Activated CD8-positive, alpha-beta memory T cell treated with anti-CD3 and anti-CD28 coated beads for 4 hours (primary cell): ENCODE measurements at places on chromosomes 1 and 21.

DNA sequence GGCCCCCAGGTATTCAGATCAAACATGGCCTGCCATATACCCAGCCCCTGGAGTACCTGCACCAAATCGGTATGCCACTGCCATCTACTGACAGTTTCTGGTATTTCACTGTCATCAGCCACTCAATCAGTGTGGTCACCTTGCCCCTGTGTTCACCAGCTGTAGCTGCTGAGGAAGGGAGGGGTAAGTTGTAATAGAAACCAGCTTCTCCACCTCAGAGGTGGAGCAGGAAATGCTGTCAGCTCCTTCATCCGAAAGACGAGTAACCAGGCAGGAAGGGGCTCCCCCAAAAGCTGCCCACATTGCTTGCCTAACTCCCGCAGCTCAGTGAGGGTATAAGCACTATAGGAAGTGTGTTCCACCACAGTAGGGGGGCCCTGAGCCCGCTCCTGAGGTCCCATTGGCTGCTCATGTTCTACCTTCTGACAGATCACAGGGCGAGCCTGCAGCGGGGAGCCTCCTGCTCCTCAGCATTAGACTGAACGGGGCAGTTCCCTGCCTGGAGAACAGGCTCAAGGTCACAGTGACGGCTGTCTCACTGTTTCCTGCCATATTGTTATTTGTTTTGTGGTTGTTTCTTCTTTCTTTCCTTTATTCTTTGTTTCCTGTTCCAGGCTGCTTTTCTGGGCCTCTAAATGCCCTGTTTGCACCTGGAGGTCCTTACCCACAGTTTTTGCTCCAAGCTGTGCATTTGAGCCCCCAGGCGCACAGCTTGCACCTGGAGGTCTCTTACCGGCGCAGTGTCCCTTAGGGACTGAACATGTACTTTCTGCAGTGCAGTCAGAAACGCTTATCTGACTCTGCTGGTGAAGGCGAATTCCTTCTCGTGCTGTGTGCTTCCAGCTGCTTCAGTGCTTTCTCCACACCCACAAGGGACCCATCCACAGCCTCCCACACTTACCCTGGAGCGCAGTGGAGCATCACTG, 1638.3 kb downstream of the MRPL39 start:
- DNase-seq: peak; percentile 38

DNA sequence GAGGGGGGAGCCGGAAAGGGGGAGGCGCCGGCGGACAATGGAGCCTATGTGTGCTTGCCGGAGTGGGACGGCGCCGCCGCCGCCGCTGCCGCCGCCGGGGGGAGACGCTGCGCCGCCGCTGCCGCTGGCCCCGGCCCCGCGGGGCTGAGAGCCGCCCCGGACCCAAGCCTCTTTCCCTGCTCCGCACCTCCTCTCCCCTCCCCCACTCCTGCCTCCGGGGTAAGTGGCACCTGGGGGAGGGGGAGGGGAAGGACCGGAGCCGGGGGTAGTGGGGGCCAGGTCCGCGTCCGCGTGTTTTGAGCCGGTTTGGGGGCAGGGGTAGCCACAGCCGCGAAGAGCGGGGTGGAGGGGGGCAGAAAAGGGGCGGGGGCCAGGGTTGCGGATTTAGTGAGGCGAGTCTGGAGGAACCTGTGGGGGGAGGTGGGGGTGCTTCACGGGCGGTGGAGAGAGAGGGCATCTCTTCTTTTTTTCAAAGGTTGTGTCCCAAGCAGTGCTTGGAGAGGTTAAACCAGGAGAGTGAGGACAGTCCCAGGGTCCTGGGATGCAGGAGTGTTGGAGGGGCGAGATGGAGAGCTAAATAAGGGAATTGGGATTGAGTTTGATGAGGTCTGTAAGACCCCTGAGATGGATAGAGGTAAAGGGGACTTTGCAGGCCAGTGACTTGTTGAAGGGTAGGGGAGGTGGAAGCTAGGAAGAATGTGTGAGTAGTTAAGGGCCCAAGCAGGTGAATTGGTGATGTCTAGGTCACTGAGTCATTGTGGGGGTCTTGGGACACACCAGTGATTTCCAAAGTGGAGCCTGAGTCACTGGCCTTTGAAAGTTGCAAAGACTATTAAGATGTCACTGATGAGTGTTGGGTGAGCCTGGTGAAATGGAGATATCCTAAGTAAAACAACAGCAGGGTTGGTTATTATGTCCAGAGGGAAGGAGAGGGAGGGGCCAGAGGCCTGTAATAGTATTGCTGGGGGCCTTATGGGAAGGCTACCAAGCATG, 59.1 kb downstream of the BCL9 start:
- no peak for DNase-seq

GRCh38 chr1:118116909-118117308, 68.1 kb downstream of the SPAG17 start:
- DNase-seq: no peak

DNA sequence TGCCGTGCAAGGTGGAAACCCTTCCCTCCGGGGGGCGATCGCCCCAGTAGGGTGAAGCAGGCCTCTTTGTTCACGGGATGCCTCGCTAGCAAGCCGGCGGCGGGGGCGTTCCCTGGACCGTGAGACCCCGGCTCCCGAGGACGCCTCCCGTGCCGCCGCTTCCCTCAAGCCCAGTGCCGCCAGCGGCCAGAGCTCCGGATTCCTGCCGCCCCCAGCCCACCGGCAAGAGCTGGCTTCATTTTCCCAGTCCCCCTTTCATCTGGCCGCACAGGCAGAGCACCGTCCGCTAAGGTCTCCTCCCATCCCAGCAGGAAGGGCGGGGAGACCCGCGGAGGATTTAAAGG, 16.3 kb downstream of the IER5 start:
- DNase-seq: no peak

DNA sequence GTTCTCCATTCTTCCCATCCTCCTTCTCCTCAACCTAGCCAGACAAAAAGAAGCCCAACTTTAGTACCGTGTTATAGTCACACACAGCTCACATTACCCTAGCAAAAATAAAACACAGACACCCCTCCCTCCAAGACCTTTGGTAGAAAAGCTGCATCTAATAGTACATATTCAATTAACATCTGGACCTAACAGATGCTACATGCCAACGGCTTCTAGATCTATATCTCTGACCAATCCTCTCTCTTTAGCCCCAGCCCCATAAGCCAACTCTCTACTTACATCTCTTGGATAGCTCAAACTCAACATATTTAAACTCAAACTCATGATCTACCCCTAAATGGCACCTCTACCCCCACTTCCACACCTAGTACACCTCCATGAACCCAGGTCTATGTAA, 233.1 kb downstream of the KCNH1 start:
- DNase-seq: no peak

DNA sequence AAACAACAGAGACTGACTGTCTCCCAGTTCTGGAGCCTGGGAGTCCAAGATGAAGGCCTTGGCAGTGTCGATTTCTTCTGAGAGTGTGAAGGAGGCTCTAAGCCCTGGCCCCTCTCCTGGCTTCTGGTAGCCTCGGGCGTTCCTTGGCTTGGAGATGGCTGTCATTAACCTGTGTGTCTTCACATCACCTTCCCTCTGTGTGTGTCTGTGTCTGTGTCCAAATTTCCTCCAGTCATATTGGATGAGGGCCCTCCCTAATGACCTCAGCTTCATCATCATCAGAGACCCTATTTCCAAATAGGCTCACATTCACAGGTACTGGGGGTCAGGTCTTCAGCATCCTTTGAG, 138.3 kb downstream of the TOMM20 start:
- no peak for DNase-seq

DNA sequence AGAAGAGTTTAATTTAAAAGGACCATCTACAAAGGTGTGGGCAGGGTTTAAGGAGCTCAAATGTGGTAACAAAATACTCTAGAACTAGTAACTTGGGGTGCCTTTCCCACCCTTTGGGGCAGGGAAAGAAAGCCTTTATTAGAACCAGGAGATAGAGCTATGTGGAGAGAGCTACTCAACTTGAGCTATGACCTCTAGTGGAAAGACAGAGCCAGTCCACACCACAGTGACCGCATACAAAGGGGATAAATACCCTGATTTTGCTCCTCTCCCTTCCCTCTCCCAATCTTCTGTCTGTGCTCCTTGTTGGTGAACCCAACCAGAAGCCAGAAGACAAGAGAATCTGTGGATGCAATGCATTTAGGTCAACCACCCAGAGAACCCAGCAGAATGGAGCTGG, 54.4 kb upstream of the JAK1 start:
- DNase-seq: no peak

DNA sequence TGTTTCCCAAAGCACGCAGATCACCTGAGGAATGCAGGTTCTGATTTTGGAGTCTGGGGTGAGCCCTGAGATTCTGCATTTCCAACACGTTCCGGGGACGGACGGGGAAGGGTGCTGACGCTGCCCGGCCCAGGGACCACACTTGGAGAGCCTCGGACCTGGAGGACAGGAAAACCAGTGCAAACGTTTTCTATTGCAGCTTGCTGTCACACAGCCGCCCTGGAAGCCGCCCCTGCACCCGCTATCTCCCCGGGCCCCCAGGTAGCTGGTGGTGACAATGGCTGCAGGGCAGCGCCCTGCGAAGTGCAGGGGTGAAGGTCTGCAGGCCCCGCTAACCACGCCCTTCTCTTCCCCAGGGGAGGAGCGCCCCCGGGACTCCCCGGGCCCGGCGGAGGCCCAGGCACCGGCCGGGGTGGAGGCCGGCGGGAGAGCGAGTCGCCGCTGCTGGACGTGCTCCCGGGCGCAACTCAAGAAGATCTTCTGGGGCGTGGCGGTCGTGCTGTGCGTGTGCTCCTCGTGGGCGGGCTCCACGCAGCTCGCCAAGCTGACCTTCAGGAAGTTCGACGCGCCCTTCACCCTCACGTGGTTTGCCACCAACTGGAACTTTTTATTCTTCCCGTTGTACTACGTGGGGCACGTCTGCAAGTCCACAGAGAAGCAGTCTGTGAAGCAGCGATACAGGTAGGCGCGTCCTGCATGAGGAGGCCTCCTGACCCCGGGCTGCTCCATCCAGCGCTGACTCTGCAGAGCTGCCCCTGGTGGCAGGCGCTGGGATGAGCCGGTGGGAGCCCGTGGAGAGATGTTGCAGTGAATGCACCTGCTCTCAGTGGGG, 142.0 kb upstream of the COA6 start:
- no peak for DNase-seq

DNA sequence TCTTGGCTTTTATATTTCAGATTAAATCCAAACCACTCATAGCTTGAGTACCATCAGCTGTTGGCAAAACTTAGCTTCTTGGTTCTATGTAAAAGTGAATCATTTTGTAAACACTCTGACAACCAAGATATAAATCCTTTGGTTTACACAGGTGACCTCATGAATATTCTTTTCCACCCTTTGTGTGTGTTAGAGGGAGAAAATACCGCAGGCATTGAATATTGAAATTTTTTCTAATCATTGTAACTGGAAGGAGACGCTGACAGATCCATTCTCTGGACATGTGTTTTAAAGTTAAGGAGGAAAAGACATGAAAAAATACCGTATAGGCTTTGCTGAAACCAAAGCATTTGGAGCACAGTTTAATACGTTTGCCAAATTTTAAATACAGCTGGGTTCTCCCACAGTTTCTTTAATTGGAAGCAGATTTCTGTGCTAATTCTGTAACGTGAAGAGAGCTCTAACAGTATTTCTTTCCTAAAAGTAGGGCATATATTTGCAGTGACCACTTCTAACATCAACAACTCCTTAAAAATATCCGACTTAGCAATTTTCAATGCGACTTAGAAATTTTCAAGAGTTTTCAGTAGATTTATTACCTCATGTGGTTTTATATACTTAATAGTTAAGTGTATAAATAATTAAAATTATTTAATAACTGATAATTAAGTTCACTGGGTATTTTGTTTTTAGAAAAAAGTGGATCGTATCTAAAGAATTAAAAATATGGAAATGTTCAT, 388.2 kb downstream of the USP25 start:
- no peak for DNase-seq

GRCh38 chr21:31326522-31327242, 17.4 kb downstream of the TIAM1 start:
- DNase-seq: peak; percentile 41

- no peak for DNase-seq
Measured at GRCh38 chr1:27267153-27267552, 32.7 kb downstream of the WDTC1 start.

- DNase-seq: no peak
Measured at GRCh38 chr1:75522389-75522788, 88.5 kb downstream of the SLC44A5 start.

- DNase-seq: no peak
Measured at GRCh38 chr1:77394166-77394565, 112.3 kb downstream of the AK5 start.

DNA sequence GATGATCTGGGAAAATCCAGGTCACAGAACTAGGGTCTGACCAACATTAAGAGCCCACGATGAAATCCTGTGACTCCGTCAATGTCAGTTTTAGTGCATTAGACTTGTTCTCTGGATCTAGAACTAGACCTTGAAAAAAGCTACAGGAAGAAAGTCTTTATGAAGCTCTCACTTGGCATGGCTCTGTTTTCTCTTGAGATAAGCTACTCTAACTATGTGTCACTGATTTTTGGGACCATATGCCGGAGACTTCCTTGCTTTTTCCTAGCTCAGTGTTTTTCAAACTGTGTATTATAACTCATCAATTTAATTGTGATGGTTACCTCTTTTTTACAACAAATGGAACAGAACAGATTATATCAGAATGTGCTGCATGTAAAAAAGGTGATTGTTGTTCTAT, 379.7 kb upstream of the DAB1 start:
- DNase-seq: no peak

DNA sequence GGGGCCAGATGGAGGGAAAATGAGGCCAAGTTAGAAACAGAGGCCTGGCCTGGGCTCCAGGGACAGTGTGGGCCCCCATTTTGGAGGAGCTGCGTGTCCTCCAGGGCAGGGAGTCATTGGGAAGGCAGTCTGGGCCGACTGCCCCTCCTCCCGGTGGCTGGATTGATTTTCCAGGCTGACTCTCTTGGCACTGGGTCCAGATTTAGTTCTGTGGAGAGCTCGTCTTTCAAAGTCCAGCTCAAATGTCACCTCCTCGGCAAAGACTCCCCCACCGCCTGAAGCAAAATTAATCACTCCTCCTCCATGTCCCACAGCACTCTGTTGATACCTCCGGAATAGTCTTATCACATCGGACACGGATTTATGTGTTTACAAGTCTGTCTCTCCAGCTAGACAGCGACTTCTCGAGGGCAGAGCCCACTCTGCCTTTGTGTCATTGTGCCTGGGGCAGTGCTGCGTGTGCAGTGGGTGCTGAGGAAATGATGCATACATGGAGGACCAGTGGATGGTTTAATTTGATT, 175.1 kb downstream of the CAMTA1 start:
- no peak for DNase-seq
